HS-5 (cell line): ENCODE measurements at places on chromosomes 16 and 17.
A peak's percentile ranks its signal among the peaks of the same experiment; 100 is the strongest.

DNA sequence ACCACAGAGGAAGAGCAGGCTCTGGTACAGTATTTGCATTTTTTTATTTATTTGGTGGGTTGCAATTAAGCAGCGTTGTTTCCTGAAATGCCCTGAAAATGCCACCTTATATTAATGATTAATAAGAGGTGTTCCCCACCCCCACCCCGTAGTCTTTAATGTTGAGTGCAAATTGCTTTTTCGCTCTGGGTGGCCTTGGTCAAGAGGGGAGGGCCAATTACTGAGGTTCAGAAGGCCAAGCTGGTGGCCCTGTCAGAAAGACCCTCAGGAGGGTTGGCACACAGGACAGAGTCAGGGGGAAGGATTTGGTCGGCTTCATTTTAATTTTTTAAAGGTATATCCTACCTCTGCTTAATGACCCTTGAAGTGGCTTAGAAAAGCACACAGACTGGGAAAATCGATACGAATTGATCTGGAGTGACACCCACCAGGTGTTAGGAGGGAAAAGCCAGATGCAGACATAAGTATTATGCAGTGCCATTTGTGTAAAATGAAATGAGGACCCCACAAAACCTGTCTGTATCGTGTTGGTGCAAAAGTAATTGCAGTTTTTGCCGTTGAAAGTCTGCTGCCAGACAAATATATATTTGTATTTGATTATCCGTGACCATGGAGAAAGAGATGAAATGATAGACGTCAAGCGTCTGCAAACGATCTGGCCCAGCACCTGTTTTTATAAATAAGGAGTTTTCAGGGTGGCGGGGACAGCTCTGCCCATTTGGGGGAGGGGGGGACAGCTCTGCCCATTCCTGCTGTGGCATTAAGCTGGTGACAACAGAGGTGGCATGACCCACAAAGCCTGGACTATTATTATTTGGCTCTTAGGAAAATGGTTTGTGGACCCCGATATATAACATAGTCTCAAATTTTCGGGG is 143.8 kb upstream of the PLCG2 start:
- DNase-seq, result no peak

GRCh38 chr17:17710728-17711541 is 29.7 kb downstream of the RAI1 start:
- peak; percentile 72 for DNase-seq

GRCh38 chr17:4087911-4088693 is 54.7 kb downstream of the ZZEF1 start:
- no peak for DNase-seq

DNA sequence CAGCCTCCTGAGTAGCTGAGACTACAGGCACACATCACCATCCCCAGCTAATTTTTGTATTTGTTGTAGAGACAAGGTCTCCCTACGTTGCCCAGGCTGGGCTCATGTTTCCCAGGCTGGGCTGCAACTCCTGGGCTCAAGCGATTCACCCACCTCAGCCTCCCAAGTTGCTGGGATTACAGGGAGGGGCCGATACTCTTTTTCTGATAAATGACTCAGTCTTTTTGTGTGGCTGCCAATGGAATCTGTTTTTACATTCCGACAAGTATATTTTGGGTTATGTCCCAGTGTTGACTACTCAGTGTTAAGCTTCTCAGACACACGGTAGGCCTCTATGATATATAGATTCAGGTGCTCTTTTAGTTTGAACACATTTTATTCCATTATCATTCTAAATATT is 58.1 kb downstream of the SLFN11 start:
- peak; percentile 76 for DNase-seq

GRCh38 chr17:13046361-13046760 is 28.5 kb upstream of the ELAC2 start:
- no peak for DNase-seq

GRCh38 chr17:14359163-14360020 is 58.5 kb downstream of the HS3ST3B1 start:
- no peak for DNase-seq

- DNase-seq, result no peak
These were observed at the start of gene HELZ for GRCh38 chr17:67245073-67245693. Gene HELZ, minus strand, starts transcription at chr17:67245196. Its CDS starts 26,392 bp downstream, at chr17:67218804.

DNA sequence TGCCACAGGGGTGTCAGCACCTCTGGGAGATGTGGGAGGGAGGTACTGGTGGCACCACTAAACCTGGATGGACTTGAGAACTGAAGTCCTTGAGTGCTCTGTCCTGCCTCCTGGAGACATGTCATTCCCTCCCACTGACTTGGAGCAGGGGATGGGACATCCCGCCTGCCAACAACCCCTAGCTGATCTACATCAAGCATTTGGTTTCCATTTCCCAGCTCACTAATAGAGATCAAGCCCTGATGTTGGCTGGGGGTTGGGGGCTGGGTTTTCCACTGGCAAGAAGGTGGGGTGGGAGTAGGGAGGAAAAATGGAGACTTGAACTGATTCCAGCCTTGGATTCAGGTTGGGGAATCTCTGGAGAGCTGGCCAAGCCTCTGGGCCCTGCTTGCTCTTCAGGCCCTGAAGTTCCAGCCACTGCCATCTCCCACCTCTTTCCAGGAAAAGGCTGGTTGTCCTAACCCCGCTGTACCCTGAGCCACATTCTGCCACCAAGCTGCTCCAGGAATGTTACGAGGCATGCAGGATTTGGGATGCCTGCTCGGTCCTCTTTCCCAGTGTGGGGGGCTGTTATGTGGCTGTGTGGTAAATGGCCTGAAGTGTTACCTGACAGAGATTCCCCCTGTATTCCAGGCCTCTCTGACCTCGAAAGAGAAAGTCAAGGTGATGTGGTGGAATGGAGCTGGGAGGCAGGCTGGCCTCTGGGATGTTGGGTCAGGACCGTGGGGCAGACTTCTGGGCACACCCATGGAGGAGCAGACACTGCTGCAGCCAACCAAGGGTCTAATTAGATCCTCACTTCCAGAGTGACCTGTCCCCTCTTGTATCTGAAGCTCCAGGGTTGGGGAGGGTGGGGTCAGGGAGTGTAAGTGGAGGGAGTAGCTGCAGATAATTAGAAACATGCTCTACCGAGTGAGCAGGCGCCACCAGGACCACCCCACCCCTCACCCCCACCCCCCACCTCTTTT is 16.7 kb downstream of the IGFBP4 start:
- DNase-seq, result no peak

- no peak for DNase-seq
These were observed 9.9 kb upstream of the ADGRG1 start for GRCh38 chr16:57618296-57619132.

- no peak for DNase-seq
These were observed 941 bp upstream of the MRPS34 start for GRCh38 chr16:1773703-1774447.

- no peak for DNase-seq
These were observed 222.2 kb upstream of the CPHXL start for GRCh38 chr16:75948441-75948840.

DNA sequence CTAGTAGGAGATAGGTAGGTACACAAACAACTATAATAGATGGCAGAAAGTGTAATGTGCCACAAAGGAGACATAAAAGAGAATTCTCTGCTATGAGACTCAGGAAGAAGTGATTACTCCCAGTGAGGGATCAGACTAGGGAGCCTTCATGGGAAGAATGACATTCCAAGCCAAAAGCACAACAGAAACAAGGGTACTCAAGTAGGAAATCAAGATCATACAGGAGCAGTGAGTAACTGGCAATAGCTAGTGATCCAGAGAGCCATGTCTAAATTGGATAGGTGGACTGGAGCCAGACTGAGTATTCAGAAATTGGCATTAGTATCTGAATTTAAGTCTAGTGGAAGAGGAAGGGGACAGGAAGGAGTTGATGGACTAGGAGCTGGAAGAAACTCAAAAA is 10.7 kb downstream of the RFFL start:
- no peak for DNase-seq

- no peak for DNase-seq
These were observed 67.4 kb downstream of the CDH11 start for GRCh38 chr16:65054457-65054856.

DNA sequence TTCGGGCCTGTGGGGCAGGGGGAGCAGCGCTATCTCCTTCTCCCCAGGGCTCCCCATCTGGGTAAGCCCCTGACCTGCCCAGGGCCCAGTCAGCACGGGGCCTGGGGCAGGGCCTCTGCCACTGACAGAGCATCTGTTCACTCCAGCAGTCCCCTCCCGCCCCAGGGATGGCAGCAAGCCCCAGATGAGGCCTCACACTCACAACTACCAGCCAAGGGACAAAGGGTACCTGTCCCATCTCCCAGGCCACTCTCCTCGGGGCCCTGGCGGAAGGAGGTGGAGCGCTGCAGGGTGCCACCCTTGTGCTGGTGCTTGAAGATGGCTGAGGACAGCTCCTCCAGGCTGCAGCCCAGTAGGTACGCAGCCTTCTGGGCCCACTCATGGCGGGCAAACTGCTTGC is 64.8 kb downstream of the MYO18A start:
- no peak for DNase-seq

DNA sequence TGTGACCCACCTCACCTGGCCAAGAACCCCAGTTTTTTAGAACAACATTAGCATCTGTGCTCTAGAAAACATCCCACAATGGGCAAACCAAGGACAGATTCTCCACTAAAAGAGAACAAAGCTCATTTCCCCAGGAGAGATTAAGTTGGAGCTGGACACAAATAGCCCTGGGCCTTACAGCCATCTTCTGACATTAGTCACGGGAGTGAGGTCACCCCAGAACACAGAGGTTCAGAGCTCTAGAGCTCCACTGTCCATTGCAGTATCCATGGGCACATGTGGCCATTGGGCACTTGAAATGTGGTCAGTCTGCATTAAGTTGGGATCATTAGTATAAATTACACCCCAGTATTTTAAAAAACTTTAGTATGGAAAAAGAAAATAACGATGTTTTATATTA is 47.6 kb upstream of the RBBP6 start:
- DNase-seq, result no peak

DNA sequence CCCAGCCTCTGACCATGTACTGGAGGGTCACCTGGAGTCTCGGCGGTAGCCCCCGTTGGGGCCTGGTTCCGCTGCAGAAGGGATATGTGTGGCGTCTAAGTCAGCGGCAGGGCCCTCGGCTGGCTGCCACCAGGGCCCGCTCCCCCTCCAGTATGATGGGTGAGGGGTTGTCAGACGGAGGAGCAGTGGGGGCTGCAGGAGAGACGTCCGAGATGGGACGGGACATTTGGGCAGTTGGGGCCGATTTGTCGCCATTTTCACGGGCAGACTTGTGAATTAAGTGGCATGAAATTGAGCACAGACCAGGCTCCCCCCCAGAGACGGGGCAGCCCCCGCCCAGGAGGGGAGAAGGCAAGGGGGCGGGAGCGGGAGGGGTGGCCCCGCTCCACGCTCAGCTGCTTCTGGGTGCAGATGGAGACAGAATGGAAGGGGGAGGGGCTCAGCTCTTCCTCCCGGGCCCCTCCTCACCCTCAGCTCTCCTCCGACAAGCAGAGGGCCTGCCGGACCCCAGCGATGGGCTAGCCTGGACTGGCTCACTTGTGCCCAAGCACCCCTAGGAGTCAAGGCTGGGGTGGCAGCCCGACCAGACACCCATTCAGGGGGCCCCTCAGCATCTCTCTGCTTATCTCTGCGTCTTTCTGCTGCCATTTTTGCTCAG is 52.7 kb upstream of the LHX1 start:
- no peak for DNase-seq

- DNase-seq, result no peak
These were observed 10.0 kb downstream of the ALDH3A1 start for GRCh38 chr17:19738073-19738449.
